Hematopoietic multipotent progenitor cell treated with erythropoietin and hydrocortisone succinate and interleukin-3 and kit ligand, for 15 days (in vitro differentiated cells): ENCODE measurements at places on chromosomes 13 and 19.
A peak's percentile ranks its signal among the peaks of the same experiment; 100 is the strongest.

DNA sequence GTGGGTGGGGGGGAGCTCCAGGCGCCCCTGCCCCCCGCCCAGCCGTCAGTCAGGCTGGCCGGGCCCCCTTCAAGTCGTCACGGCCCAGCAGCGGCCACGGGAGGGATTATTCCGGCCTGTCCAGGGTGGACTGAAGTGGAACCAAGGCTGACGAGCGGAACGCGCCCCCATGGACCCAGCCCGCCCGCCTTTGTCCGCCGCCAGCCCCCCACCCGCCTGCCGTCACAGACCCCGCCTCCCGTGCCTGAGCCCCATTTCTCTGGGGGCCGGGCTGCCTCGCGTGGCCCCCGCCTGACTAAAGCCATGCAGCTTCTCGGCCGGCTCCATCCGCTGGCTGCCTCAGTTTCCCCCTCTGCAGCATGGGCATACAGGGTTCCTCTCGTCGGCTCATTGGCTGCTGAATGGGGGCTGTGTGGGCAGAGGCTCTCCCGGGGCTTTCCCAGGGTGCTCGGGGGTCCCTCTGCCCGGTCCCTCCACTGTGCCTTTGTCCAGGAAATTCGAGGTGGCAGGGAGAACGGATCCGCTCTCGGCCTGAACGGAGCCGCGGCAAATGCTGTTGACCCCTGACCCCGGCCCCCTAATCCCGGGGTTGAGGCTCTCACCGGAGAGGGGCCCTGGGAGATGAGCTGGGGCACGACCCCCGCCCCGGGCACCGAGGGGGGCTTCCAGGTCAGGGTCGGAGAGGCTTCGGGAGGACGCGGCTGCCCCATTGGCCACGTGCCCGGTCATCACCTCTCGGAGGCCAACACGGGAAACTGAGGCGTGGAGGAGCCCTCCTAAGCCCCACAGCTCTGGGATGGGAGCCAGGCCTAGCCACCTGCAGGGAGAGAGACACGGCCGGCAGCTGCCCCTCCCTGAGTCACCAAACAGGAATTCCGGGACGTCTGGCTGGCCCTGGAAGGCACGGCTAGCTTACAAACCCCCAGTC lies 27.4 kb downstream of the EFNA2 start:
- no peak for DNase-seq

DNA sequence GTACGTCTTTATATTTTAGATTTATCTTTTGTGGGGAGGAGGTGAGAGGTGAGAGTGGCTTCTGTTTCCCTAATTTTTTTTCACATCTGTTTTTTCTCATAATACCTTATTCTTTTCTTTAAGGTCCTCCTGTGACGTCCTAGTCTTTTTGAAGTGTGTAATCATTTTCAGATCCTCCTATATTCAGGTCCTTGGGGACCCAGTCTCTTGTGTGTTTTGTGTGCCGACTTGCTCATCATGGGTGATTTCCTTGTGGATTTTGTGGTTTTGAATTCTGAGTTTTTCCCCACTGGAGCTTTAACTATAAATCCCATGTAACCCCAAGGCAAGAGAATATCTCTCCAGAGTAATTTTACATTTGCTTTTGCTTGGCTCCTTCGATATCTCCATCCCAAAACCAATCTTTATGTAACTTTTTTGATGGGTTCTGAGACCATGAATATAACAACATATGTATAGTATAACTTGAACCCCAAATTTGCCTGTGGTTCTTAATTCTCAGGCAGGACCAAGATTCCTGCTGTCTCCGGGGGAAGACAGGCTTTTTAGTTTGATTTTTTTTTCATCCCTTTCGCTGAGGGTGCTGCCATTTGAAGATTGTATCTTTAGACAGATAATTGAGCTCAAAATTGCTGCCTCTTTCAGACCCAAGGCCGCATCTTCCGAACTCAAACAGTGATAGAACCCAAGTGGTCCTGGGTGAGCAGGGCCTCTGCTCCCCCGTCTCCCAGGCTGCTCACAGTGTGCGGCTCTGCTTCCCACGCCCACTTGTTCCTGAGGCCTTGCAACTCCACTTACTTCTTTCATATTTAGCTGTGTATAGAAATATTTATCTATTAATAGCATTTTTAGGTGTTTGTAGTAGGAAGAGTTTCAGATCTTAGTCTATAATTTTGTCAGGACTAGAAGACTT lies 59.1 kb upstream of the GPR183 start:
- no peak for DNase-seq

DNA sequence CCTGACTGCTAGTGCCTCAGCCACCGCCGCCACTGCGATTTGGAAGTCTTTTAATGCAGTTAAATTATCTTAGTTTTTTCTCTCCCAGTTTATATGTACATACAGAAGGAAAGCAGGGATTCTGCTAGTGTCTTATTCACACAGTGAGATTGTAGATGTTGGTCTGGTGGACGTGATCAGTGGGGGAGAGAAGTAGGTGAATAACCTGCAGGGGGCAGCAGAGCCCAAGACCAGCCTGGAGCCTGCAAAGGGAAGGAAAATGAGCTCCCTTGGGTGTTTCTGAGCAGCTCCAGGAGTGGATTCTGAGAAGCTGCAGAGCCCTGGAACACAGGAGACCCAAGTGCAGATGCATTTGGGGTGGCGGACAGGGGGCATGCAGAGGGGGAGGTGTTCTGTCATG lies 26.3 kb downstream of the ZNF844 start:
- DNase-seq, result peak; percentile 60

GRCh38 chr13:34750078-34750931 lies 191.8 kb upstream of the NBEA start:
- DNase-seq, result no peak

DNA sequence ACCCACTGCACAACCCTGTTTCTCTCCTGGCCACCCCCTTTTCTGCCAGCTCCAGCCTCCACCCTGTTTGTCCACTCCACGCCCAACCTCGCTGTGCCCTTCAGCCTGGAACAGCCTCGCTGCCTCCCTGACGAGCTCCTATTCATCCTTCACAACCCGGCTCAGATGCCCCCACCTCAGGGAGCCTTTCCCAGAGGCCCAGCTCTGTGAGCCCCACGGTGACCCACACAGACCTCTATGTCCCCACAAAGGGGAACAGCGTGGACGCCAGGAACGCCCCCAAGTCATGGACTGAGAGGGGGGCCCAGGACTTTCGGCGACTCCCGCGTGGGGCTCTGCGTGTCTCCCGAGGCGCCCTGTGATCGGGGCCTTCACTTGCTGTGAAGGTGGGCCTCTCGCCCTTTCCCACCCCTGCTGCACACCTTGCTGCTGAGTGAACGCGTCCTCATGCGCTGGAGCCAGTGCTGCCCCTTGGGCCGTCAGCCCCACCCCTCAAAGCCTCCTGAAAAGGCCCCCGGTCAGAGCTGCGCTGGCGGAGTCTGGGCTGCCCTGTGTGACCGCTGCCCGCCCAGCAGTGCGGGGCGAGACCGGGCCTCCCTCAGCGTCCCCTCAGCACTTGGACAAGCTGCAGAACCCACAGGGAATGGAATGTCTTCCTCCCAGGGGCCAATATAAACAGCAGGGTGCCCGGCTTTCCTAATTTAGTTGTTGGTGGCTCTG lies 40.0 kb downstream of the ADPRHL1 start:
- no peak for DNase-seq
